GM18507 (cell line): ENCODE measurements at places on chromosomes 12 and 14.

DNA sequence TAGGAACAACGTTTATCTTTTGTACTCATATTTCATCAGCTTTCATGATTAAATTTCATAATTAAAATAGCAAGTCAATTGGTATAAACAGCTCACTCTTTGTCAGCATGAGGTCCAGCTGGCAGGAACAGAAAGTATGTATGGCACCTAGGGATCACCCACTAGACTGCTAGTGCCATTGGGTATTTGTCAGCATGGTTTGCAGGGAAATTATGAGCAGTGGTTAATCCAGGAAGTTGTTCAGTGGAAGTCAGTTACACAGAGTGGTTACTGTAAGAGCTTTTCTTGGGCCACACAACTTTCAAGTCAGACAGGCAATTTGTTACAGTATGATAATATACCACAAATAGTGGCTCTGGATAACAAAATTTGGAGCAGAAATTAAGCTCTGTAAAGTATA, 340.3 kb upstream of the RGS6 start:
- DNase-seq, result no peak

- no peak for DNase-seq
Observed at GRCh38 chr14:98160901-98161300, 1111.1 kb downstream of the BCL11B start.

- no peak for DNase-seq
Observed at GRCh38 chr14:46490238-46490685, 161.3 kb downstream of the RPL10L start.

- no peak for DNase-seq
Observed at GRCh38 chr12:104724992-104725585, 233.0 kb downstream of the SLC41A2 start.

DNA sequence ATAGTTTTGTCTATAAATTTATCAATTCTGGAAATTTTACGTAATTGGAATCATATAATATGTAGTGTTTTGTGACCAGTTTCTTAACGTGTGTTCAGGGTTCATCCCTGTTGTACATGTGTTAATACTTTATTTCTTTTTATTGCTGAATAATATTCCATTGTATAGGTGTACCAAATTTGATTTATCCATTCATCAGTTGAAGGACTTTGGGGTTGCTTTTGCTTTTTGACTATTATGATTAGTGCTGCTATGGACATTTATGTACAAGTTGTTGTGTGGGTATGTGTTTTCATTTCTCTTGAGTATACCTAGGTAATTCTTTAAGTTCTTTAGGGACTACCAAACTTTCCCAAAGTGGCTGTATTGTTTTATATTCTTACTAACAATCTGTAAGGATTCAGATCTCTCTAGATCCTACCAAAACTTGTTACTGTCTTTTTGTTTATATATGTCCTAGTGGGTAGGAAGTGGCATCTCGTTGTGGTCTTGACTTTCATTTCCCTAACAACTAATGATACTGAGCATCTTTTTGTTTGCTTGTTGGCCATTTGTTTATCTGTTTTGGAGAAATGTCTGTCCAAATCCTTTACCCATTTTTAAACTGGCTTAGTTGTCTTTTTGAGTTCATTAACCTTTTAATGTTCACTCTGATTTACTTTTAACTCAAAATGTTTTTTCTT, 14.9 kb downstream of the VRK1 start:
- no peak for DNase-seq

- no peak for DNase-seq
Observed at GRCh38 chr12:57737467-57738460, 778 bp downstream of the AGAP2 start.

DNA sequence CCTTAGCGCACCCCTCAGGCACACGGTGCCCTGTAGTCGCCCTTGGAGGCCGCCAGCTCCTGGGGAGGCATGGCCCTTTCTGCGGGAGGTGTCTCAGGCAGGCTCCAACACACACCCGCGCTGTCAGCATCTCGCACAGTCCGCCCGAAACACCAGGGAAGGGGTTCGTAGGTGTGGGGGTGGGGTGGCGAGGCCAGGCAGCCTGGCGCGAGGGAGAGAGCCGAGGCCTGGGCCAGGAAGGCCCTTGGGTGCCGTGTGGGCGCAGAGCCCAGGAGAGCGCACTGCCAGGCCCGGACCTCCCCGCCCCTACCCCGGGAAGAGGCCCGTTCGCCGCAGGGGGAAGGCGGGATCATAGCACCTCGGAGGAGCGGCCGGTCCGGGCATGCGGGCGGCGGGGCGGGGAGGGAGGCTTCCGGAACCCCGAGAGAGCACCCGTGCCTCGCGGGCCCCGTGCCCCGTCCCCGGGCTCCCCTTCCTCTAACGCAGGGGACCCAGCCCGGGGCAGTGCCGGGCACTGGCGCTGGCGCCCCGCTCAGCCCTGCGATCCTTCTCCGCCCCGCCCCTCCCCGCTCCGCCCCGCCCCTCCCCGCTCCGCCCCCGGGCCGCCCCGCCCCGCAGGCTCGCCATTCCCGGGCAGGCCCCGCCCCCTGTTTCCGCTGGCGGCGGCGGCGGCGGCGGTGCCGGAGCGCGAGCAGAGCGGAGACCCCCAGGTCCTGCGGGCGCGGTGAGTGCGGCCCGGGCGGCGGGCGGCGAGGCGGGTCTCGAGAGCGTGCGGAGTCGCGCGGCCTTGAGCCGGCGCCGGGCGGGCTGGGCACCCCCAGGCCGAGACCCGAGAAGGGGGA, at the start of gene TSPAN9:
Gene TSPAN9, plus strand, starts transcription at position 650 of the 842 bp plus-strand sequence. CDS start 123,815 bp downstream, outside the sequence.
- DNase-seq, result peak; percentile 78

- DNase-seq, result no peak
Observed at GRCh38 chr12:91687052-91688017, 458.3 kb downstream of the BTG1 start.

DNA sequence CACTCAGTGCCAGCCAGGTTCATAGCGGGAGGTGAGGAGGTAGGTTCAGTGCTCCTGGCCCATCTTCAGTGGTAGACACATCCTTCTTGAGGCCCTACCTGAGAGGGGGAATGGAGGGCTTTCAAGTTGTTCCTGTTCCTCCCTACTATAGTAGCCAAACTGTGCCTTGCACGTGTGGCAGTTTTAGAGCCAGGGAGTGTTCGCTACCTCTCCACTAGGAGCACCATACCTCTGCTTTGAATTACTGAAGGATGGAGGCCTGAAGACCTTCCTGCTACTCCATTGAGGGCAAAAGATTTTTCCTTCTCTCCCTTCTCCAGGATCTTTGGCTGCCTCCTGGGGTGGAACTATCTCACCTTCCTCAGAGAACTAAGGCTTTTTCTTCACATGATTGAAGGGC, 5.9 kb upstream of the ALG10 start:
- no peak for DNase-seq

- no peak for DNase-seq
Observed at GRCh38 chr12:90831712-90832111, 123.3 kb downstream of the CCER1 start.

GRCh38 chr14:34449819-34450541, 12.1 kb downstream of the SPTSSA start:
- no peak for DNase-seq

DNA sequence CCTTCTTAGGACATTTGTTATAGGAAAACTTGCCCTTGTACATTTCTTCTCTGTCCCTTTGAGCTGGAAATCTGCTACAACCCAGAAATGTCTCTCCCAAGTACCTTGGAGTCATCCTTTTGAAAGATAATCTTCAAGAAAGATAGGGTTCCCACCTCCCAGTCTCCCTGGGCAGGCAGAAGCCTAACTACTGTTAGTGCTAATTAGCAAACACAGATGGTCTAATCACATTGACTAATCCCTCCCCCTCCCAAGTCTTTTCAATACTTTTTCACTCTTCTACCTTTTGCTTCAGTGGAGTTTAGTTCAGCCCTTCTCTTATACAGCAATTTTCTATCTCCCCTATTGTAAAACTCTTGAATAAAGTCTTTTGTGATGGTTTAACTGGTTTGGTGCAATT, 129.8 kb upstream of the PPFIA2 start:
- DNase-seq, result no peak

GRCh38 chr12:114685320-114685781, 1.4 kb upstream of the TBX3 start:
- no peak for DNase-seq

DNA sequence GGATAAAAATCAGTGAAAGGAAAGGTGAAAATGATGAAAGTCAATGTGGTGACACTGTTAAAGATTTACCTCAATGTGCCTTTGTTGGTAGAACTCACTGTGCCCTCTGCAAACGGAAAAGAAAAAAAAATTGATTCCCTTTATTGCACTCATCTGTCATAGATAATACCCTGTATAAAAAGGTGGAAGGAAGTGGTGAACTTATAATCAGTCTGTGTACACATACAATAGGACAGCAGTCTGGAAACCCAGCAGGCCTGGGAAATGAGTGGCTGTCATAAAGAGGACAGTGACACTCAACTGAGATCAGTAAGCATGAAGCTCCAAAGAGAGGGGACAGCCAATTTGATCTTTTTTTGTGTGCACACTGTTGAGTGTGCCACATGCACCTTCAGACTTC, 364.7 kb downstream of the NOVA1 start:
- no peak for DNase-seq

DNA sequence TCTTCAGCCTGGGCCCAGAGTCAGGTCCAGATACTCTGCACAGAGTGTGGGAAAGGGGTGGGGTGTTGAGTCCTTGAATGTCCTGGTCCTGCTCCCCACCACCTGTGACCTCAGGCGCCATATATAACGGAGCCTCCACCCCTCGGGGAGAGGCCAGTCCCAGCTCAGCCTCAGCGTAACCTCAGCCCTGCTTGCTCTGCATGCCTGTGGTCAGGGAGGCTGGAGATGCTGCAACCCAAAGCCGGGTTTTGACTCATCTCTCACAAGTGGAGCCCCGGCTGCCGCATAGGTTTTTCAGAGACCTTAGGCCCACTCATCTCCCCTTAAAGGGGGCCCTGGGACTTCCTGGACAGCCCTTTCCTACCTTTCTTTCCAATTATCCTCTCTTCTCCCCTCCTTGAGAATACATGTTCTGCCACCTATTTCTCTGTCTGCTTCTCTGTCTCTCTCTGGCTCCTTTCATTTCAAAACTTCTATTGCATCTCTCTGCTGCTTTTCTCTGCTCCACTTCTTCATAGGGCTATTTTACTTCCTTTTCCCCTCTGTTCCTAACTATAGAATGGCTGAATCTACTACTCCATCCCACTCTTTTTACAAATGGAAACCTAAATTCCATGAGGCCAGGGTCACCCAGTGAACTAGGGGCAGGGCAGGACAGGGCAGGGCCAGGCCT, 1.2 kb downstream of the ITGB7 start:
- peak; percentile 73 for DNase-seq

DNA sequence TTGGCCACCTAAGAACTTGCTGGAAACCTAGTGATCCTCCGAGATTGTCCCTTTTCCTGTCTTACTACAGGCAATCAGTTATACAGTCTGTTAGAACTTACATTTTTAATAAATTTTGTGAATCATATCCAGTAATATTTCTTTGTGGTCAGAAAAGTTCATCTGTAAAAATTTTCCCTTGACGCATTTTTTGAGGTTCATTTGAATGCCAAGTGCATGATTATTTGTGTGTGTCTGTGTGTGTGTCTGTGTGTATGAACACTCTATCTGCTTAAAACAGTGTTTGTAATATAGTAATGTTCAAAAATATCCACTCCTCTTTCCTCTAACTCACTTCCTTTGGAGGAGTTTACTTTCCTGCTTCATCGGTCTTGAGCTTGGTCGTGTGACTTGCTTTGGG, 468.7 kb upstream of the FLRT2 start:
- DNase-seq, result no peak

GRCh38 chr14:32201816-32202490, at the start of gene RNU6-7:
Gene RNU6-7 (plus strand): TSS chr14:32202045.
- DNase-seq, result no peak

GRCh38 chr14:54902521-54903420, at the start of gene GCH1:
Gene GCH1 (minus strand): TSS chr14:54902826. CDS start chr14:54902663, 163 bp downstream.
- DNase-seq, result peak; percentile 65

DNA sequence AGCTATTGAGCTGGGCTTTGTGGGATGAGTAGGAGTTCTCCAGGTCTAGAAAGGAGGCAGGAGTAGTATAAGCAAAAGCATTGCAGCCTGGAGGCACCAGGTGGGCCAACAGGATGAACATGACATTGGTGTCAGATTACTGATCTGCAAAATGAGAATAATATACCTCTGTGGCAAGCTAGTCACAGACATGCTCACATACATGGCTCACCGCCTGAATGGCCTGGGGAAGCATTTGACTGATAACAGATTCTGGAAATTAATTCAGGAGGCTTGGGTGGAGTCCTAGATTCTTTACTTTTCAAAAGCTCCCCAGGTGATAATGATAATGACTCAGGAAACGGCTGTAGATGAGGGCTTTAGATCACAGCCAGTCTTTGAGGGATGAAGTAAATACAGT, 709 bp downstream of the TCL1B start:
- no peak for DNase-seq

DNA sequence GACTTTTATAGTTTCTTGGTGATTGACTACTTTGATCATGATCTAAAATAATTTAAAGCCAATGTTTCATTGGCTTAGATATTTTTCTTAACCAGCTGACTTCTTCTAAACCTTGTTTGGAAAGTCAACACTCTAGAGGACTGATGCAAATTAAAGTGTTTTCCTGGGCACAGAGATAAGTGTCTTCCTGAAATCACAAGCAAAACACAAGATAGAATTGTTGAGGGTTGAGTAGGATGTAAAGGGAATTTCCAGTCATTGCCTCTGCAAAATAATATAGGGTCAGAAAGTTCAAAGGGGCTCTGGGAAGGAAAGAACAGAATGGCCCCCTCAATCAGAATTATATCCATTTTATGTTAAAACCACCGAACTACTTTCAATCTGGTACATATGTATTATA, 156.3 kb upstream of the LRIG3 start:
- DNase-seq, result no peak

DNA sequence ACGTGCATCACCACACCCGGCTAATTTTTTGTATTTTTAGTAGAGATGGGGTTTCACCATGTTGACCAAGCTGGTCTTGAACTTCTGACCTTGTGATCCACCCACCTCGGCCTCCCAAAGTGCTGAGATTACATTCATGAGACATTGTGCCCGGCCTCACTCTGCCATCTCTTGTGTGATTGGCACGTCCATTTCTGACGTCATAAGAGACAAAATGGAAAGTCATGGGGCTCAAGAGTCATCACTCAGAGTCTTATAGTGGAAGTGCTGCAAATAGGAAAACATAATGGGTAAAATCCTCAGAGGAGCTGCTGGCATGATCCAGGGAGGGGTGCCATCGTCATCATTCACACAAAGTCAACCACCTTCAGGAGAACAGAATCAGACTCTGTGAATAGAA, 54.2 kb upstream of the GPATCH2L start:
- no peak for DNase-seq

DNA sequence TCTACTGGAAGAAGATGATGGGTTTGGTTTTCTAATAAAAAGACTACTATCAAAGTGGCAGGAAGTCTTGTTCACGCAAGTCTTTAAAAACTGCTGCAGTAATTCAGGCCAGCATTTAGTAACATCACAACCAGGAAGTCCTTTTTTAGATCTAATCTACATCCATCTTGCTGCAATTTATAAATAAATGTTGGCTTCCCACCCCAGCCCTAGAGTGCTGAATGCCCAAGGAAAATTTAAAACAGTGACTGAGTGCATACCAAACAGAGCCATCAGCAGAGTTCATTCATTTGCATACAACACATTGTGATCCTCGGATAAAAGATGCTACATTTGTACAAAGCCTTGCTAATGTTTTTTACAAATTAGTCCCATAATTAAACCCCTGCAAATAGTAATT, 72.1 kb downstream of the PHLDA1 start:
- DNase-seq, result no peak

GRCh38 chr14:64463195-64463594, 2.1 kb upstream of the AKAP5 start:
- no peak for DNase-seq
